ENCODE measurements at places on chromosomes 1 and 21.

DNA sequence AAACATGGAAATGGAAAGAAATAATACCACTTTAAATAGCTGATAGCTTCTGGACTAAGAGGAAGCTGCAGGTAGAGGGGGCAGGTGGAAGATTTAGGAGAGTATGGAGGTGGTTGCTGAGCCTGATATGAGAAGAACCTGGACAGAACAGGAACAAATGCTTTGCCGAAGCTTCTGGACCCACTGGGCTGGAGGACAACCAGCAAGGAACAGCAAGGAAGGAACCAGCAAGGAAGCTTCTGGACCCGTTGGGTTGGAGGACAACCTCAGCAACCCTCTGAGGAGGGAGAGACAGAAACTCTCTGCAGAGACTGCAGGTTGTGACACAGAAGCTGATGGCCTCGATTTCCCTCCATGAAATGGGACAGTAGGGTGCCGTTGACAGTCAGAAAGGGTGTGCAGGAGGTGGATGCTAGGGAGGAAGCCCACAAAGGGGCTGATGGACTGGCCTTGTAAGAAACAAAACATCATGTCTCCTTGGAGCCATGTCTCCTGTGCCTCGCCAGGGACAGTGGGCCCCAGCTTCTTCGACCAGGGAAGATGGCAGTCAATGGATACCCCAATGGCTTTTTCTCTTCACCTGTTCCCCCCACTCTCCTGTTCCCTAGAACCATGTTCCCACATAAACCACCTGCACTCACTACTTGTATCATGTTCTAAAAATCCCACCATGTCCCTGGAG is 8.3 kb upstream of the WNT3A start:
- no peak for DNase-seq

GRCh38 chr1:7178741-7179140 is 393.5 kb downstream of the CAMTA1 start:
- DNase-seq, result no peak

GRCh38 chr1:223198628-223198965 is 55.5 kb upstream of the TLR5 start:
- DNase-seq, result no peak

DNA sequence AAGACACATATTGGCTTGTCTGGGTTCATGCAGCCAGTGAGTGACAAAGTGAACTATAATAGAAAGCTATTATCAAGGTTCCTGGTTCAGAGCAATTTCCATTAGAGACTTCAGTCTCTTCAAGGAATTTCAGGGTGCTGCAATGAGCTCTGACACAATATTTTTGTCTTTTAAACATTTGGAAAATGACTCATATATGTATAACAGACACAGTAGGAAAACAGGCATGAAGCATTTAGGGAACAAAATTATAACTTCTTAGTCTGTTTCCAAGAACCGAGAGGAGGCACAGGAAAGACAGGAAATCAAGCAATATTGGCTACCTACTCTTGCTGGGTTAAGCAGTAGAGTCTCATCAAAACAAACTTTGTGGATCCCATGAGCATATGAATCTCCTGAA is 170.4 kb downstream of the PTPRC start:
- no peak for DNase-seq

GRCh38 chr1:208235982-208236761 is 8.0 kb downstream of the PLXNA2 start:
- DNase-seq, result peak; percentile 81

- DNase-seq, result no peak
These were observed 238.4 kb upstream of the CACYBP start for GRCh38 chr1:174761335-174761734.

- DNase-seq, result no peak
These were observed 24.7 kb upstream of the PEF1 start for GRCh38 chr1:31669433-31669785.

GRCh38 chr1:17596651-17597509 is 57.4 kb downstream of the ARHGEF10L start:
- DNase-seq, result no peak

- DNase-seq, result peak; percentile 45
These were observed at the start of gene TRIM17 for GRCh38 chr1:228416217-228416933. TSS of gene TRIM17 (minus strand) at chr1:228416861. CDS start at chr1:228415072, 1,789 bp downstream.

GRCh38 chr1:228162286-228163006 is 3.2 kb upstream of the IBA57 start:
- peak; percentile 42 for DNase-seq

DNA sequence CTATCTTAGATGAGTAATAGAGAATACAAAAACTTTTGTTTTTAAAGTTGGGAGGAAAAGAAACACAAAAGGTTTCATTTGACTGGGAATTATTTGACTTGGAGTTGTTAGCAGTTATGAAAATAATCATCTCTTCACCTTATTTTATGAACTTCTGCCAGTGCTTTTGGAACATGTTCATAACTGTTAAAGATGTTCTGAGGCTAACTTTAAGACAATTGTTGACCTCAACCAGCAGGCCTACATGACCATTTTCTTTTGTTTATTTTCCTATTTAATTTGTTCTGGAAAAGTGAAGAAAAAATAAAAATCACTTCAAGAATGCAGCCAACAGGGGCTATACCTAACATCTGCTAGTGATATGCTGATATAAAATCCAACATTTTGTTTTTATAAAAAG is 37.4 kb downstream of the JAM2 start:
- DNase-seq, result no peak

GRCh38 chr21:32333953-32334673 is 35.5 kb downstream of the MRAP start:
- DNase-seq, result no peak

DNA sequence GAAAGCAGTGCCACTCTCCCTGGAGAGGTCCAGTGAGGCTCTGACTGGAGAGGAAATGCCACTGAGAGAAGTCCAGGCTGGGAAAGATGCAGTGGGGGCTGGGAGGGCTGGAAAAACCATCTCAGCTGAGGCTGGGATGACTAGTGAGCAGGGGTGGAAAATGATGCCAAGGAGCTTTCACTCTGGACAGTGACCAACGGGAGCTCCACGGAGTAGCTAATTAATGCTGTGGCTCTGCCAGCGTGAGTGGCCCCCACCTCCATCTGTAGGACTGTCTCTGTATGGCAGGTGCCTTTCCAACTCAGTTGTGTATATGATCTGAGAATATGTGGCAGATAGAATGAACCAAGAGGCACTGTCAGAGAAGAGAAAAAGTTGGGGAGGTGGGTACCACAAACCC is 86.7 kb downstream of the DDX20 start:
- no peak for DNase-seq

- no peak for DNase-seq
These were observed 24.6 kb downstream of the B3GALT5 start for GRCh38 chr21:39637197-39637970.

DNA sequence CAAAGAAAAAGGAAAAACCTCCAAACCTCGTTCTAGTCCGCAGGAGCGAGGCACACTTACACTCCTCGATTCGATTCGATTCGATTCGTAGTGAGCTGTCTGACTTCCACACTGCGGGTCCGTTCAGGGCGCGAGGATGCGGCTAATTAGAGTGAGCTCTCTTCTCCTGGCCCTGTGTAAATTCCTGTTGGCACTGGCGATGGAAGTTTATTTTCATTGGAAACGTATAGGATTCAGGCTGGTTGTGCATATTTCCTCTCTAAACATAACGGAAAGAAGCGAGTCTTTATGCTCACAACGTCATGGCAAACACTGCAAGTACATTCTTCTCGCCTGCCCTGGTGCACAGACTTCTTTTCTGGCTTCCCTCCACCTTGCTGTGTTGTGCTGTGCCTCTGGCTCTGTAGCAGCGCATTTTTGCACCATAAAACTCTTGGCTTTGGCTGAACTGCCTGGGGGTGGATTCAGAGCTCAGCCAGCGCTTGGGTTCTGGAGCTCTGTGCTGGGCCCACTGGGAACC is 2.7 kb downstream of the HUNK start:
- DNase-seq, result no peak

DNA sequence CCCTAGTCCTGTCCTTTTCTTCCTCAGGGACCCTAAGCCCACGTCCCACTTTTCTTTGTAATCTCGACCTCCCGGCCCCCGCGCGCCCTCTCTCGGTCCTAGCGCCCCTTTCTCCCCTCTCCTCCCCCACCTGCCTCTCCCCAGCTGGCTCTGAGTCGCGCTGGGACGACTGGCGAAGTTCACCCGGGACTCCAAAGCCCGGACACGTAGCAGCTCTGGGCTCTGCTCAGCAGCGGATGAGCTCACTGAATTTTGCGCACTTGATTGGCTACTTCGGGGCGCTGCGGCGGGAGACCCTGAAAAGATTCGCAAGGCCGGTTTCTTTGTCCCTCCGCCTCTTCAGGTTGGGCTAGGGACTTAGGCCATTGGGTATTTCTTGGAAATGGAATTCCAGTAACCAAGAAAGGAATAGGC is 16.3 kb upstream of the ACKR1 start:
- no peak for DNase-seq

GRCh38 chr1:64540265-64540791 is 70.4 kb downstream of the CACHD1 start:
- DNase-seq, result no peak

DNA sequence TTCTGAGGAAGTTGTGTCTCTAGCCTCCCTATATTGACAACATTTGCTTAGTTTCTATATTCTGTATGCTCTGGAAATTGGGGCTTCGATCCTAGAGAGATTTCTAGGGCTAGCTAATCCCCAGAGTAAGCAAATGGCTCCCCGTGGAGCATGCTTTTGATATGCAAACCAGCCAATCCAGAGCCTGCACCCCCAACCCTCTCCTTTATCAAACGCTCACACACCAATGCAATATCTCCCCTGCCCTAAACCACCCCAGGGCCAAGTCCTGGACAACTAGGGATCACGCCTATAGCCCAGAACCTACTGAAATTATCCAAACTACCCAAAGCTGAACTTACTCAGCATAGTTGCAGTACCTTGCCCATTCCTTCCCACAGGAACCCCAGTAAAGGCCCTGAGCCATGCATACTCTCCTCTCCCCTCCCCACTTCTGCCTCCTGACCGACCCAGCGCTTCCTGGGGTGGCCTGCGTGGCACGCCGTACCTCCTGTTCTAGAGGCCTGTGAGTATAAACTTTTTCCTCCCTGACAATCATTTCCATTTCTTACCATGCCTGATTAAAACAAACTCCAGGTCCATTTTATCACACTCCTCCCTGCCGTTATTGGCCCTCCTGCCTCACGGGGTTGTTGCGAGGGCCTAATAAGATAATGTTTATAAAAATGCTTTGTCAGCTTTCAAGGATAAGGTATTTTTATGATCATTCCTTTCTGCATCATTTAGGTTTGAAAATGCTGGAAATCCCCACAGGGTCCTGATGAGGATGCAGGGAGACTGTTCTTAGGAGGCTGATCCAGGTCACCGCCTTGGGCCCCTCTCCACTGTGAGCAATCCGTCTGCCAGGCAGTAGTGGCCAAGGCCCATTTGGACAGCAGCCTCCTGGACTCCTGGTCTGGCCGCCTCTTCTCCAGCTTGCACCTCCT is 102.7 kb downstream of the TENT5C start:
- peak; percentile 39 for DNase-seq

GRCh38 chr1:103459346-103459745 is 66.2 kb upstream of the RNPC3 start:
- DNase-seq, result no peak

- no peak for DNase-seq
These were observed 308.5 kb downstream of the LTN1 start for GRCh38 chr21:28683982-28684752.

DNA sequence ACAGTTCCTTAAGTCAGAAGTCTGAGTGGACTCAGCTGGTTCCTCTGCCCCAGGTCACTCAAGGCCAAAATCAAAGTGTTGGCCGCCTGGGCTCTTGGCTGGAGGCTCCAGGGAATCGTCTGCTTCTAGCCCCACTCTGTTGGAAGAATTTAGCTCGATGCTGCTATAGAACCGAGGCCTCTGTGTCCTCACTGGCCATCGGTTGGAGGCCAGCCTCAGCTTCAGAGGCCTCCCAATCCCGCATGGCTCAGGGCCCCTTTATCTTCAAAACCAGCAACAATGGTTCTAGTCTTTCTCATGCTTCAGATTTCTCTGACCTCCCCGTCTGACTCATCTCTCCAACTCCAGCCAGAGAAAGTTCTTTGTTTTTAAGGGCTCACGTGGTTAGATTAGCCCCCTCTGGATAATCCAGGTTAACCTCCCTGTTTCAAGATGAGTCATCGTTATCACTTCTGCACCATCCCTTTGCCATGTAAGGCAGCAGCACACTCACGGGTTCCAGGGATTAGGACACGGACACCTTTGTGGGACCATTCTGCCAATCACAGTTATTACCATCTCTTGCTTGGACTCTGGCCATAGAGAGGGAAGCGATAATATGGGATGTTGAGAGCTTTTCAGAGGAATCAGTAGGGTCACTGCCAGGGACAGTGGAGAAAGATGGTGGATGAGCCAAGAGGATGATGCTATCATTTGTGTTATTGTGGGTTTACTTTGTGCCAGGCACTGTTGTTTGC is 13.6 kb downstream of the FHAD1 start:
- DNase-seq, result peak; percentile 62

GRCh38 chr1:67335411-67335810 is 27.7 kb downstream of the IL12RB2 start:
- no peak for DNase-seq

DNA sequence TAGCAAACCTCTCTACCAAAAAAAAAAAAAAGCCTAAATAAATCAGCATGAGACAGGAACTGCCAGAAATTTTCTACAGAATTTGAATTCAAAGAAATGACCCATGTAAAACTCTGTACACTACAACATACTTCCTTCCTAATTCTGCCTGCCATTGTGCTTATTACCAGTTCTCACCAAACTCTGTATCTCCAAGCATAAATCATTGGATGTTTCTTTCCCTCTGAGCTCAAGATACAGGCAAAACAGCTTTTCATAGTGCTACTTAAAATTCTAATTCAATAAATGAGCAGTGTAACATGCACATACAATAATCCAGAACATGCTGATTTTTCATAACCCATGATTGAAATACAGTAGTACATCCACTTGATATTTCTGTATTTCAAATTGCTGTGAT is 87.0 kb downstream of the EIF4G3 start:
- no peak for DNase-seq

- DNase-seq, result no peak
These were observed 2.8 kb upstream of the ADORA1 start for GRCh38 chr1:203124546-203125317.

- no peak for DNase-seq
These were observed 60.3 kb upstream of the PGD start for GRCh38 chr1:10338611-10339010.

- DNase-seq, result no peak
These were observed 136.8 kb downstream of the ZC3H11B start for GRCh38 chr1:219476116-219476515.

- no peak for DNase-seq
These were observed 940 bp downstream of the NES start for GRCh38 chr1:156676114-156676819.

DNA sequence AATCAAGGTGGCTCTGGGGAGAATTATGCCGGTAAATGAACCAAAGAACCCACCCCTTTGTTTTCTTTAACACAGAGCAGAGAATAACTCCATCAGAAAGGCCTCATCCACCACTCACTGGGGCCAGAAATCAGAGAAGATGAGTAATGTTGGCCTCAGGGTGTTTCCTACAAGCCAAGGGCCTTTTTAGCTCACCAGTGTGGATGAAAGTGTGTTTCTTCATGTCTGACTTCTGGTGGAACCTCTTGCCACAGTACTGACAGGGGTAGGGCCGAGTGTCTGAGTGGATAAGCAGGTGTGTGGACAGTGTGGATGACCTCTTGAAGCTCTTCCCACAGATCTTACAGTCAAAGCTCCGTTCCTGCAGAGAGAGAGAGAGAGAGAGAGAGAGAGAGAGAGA is 8.3 kb downstream of the GFI1 start:
- no peak for DNase-seq
